ENCODE measurements at places on chromosomes 12 and 14.
A peak's percentile ranks its signal among the peaks of the same experiment; 100 is the strongest.

GRCh38 chr12:129887101-129887500, 16.7 kb downstream of the TMEM132D start:
- no peak for DNase-seq

- no peak for DNase-seq
Observed at GRCh38 chr12:77572371-77572770, 258.3 kb upstream of the NAV3 start.

GRCh38 chr14:93984987-93985410, 8.6 kb upstream of the ASB2 start:
- peak; percentile 83 for DNase-seq

GRCh38 chr12:31406345-31406744, 80.4 kb upstream of the SINHCAF start:
- no peak for DNase-seq

DNA sequence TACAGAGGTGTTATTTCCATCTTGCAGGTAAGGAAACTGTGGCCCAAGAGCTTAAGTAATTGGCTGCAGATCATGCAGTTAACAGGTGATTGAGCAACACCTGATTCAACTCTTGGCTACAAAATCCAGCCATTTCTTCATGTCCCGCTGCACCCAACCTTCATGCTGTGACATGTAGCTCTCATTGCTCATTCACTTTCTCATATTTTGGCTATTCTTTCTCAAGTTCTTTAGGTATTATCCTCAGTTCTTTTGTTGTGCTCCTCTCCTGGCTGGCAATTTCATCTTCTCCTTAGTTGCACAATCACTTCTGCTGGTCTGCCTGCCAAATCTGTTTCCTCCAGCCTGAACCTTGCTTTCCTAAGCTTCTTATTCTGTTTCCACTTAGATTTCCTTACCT, 300.8 kb downstream of the SSPN start:
- no peak for DNase-seq

DNA sequence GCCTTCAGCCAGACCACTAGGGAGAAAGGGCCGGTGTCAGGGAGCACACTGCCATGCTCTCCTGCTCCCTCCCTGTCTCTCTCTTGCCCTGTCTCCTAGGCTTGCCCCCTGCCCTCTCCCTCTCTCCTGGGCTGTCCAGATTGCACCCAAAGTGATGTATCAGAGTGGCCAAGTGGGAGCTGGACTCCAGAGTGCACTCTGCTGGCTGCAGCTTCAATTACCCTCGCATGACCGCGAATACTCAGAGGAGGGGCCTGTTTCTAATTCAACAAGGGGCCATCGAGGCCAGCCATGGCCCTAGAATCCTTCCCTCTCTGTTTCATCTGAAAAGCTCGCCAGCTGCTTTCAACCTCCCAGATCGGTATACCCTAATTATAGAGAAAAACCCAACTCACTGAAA, 206.4 kb upstream of the FKBP4 start:
- DNase-seq, result no peak

GRCh38 chr12:114693532-114693931, 9.6 kb upstream of the TBX3 start:
- DNase-seq, result peak; percentile 6

DNA sequence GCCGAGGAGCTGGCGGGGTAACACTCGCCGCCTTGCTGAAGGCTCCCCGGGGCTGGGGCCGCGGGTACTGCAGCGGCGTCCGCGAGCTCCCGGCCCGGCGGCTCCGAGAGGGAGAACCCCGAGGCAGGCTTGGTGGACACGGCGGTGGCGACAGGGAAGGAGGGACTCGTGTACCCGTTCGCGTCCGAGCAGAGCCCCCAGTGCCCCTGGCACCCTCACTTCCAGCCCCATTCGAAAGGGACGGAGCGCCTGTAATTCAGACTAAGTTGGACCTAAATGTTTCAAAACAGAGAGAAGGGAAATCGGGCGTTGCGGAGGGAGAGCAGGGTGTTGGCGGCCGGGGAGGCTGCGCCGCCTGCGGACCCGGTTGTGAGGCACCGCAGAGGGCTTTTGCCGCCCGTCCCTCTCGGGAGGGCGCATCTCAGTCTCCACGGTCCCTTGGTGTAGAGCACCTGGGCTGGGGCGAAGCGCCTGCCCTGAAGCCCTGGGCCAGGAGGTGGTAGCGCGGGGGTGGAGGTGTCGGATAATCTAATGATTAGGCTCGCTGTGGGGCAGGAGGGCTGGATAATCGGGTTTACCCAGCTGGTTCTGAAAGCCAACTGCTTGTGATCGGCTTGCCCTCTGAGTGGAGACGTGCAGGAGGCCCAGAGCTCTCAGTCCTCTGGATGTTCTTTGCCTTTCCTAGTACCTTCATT, 771 bp downstream of the DAAM1 start:
- peak; percentile 47 for DNase-seq

DNA sequence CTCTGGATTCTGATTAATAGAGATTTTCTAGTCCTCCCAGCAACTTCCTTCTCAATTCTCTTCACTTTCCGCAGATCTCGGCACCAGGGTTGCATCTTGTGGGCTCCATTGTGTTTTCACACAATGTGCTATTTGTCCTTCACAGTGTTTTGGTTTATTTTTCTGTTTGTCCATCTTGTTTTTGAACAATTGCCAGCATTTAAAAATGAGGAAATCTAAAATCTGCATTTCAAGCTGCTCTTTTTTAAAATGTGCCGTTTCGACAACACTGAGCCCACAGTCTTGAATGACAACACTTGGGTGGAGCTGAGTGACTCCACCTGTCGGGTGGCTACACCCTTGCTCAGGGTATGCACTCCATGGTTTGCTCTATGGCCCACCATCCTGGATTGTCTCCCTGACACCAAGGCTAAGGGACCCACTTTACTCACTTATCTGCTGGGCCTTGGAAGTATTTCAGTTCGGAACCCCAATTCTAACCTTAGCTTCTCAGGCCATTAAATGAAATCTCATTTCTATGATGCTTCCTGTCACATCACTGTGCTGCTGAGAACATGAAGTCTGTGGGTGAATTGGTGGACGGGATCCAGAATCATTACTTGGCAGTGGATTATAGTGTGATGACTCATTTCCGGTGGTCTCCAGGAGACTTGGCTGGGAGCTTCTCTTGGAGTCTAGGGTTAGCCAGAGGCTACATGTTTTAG, 3.4 kb upstream of the MYRFL start:
- DNase-seq, result peak; percentile 39

DNA sequence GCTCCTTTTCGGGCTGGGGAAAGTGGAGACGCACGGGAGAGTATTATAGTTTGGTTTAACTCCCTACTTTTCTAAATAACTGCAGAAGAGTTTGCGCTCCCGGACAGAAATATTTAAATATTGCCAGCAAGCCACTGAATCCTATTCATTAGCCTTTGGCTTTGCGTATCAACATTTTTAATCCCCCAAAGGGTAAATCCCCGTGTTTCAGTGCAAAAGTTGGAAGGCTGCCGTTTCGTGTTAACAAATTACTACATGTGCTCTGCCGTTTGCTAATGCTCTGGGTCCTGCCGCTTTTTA, 372 bp upstream of the DPF3 start:
- no peak for DNase-seq

GRCh38 chr12:109831365-109831764, 1.8 kb downstream of the TRPV4 start:
- DNase-seq, result no peak

DNA sequence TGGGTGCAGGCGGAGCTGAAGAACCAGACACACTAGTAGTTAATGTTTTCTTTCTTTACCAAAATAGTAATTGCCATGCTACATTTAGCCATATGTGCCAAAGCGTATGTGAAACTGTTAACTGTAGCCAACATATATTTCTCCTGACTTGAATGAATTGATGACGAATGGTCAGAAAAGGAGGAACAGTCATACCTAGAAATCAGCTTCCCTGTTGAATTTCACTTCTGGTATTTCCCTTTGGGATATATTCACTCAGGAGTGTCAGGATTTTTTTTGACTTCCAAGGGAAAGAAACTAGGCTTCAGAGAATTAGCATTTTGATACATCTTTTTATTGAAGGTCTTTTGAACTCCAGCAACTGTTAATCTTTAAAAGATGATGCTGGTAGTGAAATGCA, 87.0 kb downstream of the ERC1 start:
- DNase-seq, result no peak

DNA sequence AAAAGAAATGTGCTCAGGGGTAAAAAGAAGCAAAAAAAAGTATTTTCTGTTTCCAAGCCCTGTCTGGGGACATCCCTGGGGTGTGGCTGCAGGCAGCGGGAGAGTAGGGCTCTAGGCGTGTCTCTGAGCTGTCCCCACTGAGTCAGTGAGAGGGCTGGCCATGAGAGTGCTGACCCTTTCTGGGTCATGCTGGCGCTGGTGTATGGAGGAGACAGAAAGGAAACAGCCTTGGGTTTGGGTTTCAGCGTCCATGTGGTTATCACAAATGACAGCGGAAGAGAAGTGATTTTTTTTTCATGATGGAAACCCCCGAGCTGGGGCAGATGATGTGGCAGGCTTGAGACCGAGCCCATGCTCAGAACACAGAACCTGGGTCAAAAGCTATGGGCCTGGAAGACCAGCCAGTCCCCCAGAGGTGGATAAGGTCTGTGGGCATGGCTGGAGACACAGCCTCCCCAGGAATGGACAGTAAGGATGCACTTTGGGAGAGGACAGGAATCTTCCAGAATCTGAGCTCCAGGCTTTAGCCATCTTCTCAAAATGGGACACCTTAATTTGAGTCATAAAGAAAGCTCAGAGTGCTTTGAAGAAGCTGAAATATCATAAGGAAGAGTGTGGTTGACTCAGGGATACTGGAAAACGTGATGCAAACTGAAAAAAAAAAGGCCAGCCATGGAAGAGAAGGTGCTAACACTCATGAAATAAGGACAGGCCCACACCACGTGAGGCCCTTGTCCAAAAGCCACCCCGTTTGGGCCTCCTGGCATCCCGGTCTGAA, 36.2 kb downstream of the SYNE3 start:
- peak; percentile 61 for DNase-seq

DNA sequence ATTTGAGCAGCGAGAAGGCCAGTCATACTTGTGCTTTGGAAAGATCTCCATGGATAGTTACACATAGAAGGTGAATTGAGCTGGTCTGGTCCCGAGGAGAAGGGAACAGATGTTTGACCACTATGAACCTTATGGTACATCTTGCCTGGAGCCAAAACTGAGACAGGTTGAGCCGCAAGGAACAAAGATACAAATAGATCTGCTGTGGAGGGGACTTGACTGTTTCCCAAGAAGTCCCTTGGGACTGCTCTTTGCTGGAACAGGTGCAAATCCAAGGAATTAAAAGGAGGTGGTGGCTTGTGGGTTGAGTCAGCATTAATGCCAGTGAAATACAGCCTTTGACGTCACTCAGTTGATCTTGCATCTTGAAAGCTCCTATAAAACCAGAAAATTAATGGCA, 68.8 kb upstream of the PRIMA1 start:
- no peak for DNase-seq

- peak; percentile 60 for DNase-seq
Observed at GRCh38 chr14:61177279-61178225, 103.6 kb downstream of the TMEM30B start.

DNA sequence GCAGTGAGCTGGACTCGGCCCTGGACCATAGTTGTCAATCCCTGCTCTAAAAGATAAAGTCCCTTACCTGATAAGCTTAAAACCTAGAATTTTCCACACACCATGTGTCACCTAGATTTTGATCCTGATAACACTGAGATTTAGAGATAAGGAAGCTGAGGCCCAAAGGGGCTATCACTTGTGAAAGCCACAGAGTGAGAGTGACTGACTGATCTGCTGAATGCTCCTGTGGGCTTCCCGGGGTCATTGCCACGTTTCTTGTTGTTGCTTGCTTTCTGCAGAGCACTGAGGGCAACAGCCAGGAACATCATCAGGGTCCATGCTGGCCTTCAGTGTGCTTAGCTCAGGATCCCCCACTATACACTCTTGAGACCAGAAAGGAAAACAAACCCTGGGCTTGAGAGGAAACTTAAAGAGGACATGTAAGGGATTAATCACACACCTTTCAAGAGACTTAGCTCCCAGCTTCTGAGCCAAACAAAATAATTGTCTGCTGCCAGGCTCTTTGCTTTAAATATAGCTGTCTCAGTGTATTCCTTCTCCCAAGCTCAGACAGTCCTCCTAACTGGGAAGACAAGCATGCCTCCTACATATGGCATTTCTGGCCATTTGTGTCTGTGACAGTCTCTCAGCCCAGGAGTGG, 82.6 kb upstream of the ARHGAP5 start:
- peak; percentile 30 for DNase-seq

DNA sequence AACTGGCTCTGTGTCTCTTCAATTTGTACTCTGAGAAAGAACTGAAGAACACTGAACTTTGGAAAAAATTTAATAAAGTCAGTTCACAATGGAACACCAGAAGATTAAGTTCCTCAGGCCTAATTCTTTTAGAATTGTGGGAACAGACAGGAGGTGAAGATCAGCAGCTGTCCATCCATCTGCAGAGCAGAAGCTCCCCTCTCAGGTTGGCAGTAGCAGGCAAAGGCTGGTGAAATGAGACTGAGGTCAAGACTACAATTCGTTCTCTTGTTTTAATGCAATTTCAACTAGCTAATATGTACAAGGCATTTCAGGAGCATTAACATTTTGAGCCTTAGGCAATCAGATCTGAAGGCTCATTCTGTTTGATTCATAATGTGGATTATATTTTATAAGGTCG, 10.3 kb upstream of the TRHDE start:
- DNase-seq, result no peak

- peak; percentile 40 for DNase-seq
Observed at GRCh38 chr14:104794631-104794992, 936 bp downstream of the AKT1 start.

Measured in EH (cell line).